ENCODE measurements at places on chromosomes 2 and 18.

GRCh38 chr18:52652391-52652790 lies 312.4 kb downstream of the DCC start:
- peak; percentile 1 for DNase-seq

DNA sequence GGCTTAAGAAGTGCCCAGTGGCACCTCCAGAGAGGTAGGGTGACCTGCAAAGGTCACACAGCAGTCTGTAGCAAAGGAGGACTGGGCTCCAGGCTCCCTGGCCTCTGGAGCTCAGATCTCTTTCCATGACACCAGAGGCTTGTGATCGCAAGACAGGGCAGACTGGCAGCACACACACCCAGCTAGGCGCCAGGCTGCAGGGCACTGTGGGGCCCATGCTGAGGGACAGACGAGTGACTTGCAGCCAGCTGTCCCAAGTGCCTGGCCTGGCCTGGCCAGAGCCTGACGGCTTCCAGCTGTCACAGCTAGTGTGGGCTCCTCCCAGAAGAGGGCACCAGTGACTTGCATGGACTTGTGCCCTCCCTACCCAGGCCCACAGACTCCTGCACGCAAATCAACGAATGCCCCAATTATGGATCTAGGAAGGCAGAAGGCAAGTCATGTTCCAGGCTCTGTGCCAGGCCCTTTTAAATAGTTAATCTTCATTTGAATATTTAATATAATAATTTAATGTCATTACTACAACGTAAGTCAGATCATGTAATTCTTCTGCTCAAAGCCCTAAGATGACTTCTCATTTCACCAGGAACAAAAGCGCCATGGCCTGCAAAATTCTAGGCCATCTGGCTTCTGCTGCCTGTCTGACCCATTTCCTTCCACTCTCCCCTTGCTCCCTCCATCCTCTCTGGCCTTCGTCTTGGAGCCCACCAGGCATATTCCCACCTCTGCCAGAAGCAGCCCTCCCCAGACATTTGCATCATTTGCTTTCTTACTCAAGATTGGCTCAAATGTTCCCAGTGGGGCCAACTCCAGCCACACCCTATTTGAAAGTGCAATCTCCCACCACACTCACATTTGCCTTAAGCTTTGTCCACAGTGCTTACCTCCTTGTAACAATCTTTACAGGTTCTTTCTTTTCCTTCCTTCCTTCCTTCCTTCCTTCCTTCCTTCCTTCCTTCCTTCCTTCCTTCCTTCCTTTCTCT lies 3.7 kb upstream of the SPEG start:
- DNase-seq, result peak; percentile 82

GRCh38 chr18:50013363-50014138 lies 181.4 kb downstream of the MYO5B start:
- DNase-seq, result peak; percentile 66

DNA sequence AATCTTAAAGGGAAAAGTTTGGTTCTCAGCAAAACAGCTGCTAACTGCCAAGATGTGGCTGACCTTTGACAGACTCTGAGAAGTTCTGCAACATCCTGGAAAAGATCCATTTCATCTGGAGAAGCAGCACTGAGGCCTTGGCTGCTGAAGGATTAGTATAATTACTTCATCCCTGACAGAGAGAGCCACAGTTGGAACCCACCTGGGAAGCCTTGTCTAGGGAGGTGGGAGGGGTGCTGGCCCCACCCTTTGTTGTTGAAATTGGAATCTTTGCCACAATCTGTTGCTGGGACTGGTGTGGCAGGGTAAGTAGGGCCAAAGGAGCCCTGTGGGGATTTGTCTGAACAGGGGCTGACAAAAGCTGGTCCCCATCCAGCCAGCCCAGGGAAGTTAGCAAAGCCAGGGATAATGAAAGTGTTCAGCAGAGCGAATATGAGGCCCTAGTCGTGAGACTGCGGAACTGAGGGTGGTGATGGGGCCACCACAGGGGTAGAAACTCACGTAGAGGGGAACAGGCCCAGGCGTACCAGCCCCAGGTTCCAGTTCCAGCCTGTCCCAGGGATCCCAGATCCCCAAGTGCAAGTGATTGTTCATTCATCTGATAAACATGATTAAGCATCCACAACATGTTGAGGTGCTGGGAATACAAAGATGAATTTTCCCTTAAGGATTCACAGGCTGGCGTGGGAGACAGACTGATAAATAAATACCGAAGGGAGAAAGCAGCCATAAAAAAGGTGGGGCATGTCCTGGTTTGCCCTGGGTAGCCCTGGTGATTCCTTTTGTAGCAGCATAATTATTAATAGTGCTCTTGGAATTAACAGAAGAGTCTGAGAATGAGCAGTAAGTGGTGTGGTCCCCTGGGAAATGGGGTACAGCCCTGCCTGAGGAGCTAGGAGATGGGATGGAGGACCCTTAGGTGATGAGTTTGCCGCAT lies 60.0 kb downstream of the MYO1B start:
- DNase-seq, result peak; percentile 83

- no peak for DNase-seq
Measured at GRCh38 chr2:2302359-2302758, 28.7 kb downstream of the MYT1L start.

GRCh38 chr2:43230951-43231827 lies 4.8 kb upstream of the ZFP36L2 start:
- no peak for DNase-seq

GRCh38 chr2:9256147-9256546 lies 49.5 kb downstream of the ASAP2 start:
- no peak for DNase-seq

DNA sequence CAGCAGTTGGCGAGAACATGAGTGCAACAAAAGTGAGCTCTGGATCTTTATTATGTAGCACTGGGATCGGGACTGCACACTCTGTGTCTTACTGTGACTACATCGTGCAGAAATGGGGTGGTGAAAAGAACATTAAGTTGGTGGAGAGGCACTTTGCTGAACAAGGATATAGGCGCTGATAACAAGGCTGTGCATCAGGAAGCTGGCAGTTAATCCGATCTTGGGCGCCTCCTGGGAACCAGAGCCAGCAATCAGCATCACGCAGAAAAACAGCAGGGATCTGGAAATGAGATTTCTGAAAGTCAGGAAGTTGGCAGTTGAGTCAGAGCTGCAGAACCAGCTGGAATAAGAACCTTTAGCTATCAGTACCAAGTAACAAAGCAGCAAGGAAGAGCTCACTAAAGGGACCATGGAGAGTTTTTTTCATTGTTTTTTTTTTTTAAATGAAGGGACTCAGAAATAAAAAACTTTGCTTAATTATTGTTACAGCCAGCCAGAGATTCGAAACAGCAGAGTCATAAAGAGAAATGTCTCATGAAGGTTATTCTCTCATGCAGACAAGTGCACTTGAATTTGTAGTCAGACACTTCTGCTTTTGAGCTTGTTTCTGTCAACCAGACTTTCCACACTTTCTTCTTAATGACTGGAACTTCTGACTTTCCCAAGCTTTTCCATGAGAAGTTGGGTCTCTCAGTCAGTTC lies 22.8 kb upstream of the MYO3B start:
- DNase-seq, result peak; percentile 76

DNA sequence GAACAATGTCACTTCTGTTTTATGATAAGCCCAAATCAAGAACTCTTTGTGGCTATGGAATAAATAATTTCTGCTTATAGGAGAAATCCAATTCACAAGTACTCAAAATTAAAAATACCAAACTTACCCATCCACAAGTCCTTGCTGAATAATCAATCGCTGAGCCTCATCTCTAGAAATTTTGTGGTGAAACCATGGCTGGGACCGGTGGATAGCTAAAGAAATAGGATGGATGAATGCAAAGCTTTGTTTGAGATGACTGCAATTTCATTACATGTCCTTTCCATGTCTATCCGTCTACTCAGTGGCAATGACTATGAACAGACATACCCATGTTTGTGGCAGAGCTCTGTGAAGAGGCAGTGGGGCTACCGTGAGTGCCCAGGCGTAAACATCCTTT lies 124.4 kb downstream of the GRB14 start:
- no peak for DNase-seq

DNA sequence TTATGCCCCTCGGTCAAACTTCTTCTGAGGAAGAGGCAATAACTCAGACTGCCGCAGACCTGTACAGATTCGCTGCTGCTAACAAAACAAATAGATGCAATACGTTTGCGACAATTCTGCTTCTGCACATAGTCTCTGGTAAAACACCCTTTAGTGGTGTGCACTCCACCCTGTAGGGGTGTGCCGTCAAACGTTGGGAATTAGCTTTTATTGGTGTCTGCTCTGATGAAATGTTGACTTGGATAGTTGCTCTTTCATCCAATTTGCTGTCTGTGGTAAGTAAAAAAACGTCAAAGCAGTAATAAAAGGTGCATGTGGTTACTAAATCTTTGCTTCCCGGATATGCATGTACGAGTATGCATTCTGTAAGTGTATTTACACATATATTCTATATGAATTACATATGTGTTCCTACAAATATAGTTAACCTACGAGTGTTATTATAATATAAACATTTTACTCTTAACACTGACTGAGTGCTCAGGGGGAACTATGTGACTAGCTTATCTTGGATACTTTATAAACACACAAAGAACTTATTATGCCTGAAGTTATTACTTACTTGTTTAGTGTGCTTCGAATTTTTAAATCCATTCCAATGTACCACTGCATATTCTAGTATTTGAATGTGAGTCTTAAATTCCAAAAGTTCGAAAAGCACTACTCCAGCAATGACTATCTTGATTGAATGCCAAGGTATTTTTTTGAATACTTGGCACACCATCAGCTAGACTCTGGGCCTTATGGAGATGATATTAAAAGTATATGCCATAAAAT lies 610.2 kb downstream of the ZEB2 start:
- no peak for DNase-seq

DNA sequence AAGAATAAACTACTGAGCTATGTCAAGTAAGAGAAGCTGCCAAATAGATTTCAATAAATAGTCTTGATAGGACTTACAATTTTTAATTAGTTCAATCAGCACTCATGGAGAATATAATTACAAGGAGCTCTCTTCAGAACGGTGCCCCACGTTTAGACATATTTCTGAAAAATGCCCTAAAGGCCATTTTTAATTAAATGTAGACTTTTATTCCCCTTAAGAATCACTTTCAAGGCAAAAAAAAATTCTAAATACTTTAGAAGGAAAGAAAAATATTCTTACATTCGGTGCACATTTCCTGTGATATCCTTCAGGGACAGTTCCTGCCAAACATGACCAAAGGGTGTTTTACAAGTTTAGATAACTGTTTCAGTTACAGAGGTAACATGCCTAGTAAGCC lies 202.5 kb upstream of the CDH7 start:
- no peak for DNase-seq

DNA sequence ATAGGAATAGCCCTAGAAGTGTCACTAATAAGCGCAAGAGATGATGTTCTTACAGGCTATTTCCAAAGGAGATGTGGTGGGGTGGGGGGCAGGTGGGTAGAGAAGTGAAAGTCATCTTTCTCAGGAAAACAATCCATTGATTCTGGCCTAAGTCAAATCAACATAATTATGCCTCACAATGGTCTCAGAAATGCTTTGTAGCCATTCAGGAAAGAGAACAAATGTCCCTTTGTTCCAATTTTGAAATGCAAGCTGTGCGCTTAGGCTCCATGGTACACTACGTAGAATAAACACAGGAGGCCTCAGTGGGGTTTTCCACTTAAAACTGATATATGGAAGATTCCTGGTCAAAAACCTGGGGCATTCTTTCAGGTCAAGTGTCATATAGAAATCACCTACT lies 529.9 kb upstream of the KLHL29 start:
- DNase-seq, result no peak

- peak; percentile 48 for DNase-seq
Measured at GRCh38 chr2:43273529-43273928, 47.1 kb upstream of the ZFP36L2 start.

GRCh38 chr2:196200557-196200956 lies 29.2 kb upstream of the STK17B start:
- no peak for DNase-seq

- DNase-seq, result peak; percentile 41
Measured at GRCh38 chr2:99970292-99970868, 172.0 kb downstream of the AFF3 start.

DNA sequence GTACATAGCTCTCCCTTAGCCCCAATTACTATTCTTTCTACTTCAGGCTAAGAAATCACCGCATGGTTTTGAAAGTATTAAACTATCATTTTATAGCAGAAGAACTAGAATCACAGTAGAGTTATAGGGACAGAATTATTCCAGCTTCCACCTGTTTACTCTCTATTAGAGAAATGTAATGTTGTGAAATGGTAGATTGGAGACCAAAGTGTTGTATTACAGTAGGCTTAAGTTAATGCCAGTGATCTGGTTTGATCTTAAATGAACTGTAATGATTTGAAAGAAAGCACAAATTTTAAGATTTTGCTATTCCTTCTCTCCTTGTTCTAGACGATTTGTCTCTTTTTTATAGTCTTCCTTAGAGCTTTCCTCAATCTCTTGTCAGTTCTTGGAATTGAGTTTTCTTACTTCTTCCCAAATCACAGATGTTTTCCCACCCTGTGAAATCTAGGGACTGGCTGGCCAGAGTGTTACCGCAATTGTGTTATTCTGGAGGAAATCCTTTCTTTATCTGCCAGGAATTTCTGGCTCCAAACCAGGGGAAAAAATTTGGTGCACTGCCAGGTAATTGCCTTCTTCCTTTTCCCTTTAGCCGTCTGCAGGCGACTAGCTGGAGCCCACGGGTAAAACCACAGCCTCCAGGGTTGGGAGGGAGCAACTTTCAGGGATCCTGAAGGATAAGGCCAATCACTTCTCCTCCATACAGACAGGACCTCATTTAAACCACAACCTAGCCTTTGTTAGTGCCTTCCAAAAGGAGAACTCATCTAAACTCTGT lies 51.7 kb downstream of the NOP58 start:
- peak; percentile 86 for DNase-seq
